ENCODE measurements at places on chromosomes 1 and 21.

- no peak for DNase-seq
Measured at GRCh38 chr1:223035724-223036478, 107.1 kb downstream of the TLR5 start.

DNA sequence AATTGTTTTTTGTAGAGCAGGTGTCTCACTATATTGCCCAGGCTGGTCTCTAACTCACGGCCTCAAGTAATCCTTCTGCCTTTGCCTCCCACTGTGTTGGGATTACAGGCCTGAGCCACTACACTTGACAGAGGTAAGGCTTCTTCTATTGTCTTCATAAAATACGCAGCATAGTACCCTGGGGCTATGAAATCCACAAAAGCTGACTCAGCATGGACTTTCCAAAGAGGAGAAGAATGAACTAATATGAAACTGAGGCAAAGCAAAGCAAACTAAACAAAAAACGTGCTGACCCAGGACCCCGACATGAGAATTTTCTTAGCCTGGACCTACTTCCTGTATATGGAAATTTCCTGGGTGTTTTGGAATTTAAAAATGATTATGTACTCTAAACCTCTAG, 18.5 kb upstream of the ATP13A2 start:
- no peak for DNase-seq

GRCh38 chr1:147509786-147510395, 31.4 kb upstream of the BCL9 start:
- DNase-seq: no peak

DNA sequence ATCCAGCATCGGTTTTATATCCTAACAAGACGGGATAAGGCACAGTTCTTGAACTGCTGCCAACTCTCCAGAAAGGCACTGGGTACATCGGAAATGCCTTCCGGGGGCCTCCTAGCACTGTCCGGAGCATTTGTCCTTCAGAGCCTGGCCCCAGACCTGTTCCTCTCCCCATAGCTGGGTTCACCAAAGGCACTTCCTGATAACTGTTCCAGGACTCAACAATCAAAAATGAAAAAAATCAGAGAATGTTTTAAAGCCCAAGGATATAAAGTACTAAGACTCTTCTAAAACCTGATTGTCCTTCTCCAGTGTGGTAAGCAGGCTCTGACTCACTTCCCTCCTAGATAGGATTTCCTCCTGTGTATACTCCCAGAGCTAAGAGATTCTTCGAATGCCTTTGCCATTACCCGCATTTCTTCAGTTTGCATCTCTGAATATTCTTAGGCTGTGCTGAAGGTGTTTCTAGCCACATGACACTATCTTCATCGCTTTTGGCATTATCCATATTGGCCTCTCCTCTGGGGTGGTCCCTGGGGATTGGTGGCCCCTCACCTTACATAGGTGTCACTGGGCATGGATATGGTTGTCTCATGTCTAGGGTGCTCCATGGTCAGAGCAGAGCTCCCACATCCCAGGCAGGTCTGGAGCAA, 112.9 kb downstream of the ZBTB18 start:
- DNase-seq: no peak

GRCh38 chr1:86085741-86086409, 70.7 kb downstream of the COL24A1 start:
- DNase-seq: no peak

DNA sequence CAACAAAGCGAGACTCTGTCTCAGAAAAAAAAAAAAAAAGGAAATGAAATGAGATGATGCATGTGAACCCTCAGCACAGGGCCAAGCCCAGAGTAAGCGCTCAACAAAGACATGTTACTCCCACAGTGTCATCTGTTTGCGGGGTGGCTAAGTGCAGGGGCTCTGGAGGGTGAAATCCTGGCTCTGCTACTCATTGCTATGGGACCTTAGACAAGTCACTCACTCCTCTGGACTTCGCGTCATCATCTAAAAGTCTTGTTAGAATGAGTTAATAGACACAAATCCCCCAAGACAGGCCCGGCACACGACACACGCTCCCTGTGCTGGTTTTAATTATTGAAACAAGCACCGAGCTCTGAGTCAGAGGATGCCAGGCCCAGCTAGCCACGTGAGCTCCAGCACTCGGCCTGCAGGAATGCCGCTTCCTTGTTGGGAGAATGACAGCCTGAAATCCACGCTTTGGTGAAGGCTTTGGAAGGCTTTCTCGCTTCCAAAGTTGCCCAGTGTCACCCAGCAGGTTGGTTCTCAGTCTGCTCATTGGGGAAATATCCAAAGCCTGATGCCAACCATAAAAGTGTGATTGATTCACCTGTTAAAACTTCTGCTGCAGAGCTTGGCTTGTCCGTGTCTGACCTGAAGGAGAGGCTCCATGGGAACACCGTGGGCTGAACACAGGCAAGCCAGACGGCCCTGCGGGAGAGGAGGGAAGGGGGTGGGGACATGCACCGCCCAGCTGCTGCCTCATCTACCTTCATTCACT, 36.7 kb upstream of the TARDBP start:
- no peak for DNase-seq

- no peak for DNase-seq
Measured at GRCh38 chr1:240027059-240027462, 64.6 kb upstream of the FMN2 start.

DNA sequence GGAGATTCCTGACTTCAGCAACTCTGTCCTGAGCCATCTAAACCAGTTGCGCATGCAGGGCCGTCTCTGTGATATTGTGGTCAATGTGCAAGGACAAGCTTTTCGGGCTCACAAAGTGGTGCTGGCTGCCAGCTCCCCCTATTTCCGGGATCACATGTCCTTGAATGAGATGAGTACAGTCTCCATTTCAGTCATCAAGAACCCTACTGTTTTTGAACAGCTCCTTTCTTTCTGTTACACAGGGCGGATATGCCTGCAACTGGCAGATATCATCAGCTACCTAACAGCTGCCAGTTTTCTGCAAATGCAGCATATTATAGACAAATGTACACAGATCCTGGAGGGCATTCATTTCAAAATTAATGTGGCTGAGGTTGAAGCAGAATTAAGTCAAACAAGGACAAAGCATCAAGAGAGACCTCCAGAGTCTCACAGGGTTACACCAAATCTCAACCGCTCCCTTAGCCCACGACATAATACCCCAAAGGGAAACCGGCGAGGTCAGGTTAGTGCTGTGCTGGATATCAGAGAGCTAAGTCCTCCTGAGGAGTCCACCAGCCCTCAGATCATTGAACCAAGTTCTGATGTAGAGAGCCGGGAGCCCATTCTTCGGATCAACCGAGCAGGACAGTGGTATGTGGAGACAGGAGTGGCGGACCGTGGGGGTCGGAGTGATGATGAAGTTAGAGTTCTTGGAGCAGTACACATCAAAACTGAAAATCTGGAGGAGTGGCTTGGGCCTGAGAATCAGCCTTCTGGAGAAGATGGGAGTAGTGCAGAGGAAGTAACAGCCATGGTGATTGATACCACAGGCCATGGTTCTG, 2.3 kb downstream of the ZBTB37 start:
- DNase-seq: no peak

DNA sequence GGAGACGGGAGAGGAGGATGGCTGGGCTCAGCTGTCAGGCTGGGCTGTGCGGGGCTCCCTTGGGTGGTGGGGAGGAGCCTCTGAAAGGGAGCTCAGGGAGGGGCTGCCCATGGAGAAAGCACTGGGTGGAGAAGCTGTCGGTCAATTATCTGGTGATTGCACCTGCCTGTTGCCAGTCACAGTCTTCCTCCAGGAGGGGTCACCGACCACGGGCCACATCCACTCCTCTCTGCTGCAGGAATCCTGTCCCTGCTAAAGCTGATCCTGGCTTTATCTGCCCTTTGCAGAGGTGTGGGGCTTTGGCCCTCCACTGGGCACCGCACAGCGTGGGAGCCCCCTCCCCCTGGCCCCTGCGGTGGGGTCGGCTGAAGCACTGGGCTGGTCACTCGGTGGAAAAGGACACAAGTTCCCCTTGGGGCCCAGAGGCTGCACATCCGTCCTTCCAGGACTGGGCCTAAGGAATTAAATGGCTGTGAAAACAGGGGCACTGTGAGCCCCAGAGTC, 21.8 kb upstream of the COL18A1 start:
- no peak for DNase-seq

DNA sequence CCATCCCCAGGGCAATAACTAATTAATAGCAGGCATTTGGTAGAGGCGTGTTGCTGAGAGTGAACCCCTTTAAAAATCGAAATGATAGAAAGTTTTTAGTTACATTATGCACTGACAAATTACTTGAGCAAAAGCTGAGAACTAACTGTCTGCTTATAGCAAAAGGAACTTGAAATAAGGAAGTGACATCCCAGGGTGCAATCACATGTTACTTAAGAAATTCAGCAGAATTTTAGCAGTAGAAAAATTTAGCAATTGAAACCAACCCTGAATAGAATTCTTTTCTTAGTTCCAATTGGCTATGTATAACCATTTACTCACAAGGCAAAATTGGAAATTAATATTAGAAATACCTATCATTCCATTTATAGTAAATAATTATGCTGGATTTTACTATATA, 139.5 kb upstream of the SAMSN1 start:
- no peak for DNase-seq

GRCh38 chr1:64961923-64962322, 4.4 kb downstream of the JAK1 start:
- no peak for DNase-seq

All from cerebellar nuclear complex (tissue), 1 donor.